Stimulated activated CD4-positive, alpha-beta T cell treated with anti-CD3 and anti-CD28 coated beads, Interleukin-1b, Interleukin-23, amount 100 ng/mL, for 24 hours (primary cell): ENCODE measurements at places on chromosomes 2 and 18.

- no peak for DNase-seq
Observed at GRCh38 chr2:223877721-223878410, 40.5 kb upstream of the AP1S3 start.

DNA sequence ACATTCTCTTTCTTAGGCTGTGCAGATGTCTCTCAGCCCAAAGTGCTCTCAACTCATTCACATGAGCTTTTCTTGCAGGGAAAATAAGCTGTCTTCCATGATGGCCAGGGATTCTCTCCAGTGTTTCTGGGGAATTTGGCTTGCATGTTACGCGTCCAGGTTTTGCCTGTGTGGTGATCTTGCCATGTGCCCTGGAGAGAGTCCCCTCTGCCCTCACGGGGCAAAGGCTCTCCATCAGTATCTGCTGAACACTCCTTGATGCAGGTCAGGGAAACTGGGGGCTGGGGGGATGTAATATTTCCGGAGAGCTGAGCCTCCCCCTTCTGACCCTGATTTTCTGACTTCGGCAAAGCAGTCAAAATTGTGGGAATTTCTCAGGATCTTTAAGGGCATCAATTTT, 87.6 kb downstream of the ACKR3 start:
- no peak for DNase-seq

- DNase-seq = no peak
Observed at GRCh38 chr2:208820014-208820688, 413.6 kb downstream of the PTH2R start.

GRCh38 chr2:199100326-199101110, 357.2 kb downstream of the SATB2 start:
- DNase-seq = no peak

- no peak for DNase-seq
Observed at GRCh38 chr2:2869553-2869952, 508.1 kb downstream of the EIPR1 start.

GRCh38 chr2:3575534-3576262, 638 bp downstream of the RPS7 start:
- no peak for DNase-seq

DNA sequence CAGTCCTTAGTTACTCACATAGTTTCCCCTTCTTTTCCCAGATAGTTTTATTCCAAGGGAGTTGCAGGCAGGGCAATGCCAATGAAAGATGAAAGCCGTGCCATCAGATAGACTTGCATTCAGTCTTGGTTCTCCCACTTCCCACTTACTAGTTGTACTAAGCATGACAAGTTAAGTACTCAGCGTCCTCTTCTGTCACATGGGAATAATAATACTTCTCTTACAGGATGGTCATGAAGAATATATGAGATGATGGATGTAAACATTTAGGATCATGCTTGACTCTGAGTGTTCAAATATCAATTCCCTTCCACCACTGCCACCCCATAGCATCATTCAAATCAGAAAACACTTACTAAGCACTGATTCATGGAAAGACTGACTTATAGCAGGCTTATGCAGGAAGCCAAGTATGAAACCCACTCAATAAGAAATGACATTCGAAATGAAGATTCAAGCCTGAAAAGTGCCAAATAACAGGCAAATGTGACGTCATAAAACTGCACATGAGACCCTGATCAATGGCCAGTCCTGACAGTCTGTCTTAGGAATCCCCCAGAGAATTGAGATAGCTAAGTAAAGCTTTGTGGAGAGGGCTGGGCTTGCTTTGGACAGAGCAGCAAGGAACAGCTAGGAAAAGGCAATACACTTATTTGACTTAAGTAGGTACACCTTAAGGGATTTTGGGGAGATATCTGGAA, 11.1 kb upstream of the EVA1A start:
- DNase-seq = no peak

DNA sequence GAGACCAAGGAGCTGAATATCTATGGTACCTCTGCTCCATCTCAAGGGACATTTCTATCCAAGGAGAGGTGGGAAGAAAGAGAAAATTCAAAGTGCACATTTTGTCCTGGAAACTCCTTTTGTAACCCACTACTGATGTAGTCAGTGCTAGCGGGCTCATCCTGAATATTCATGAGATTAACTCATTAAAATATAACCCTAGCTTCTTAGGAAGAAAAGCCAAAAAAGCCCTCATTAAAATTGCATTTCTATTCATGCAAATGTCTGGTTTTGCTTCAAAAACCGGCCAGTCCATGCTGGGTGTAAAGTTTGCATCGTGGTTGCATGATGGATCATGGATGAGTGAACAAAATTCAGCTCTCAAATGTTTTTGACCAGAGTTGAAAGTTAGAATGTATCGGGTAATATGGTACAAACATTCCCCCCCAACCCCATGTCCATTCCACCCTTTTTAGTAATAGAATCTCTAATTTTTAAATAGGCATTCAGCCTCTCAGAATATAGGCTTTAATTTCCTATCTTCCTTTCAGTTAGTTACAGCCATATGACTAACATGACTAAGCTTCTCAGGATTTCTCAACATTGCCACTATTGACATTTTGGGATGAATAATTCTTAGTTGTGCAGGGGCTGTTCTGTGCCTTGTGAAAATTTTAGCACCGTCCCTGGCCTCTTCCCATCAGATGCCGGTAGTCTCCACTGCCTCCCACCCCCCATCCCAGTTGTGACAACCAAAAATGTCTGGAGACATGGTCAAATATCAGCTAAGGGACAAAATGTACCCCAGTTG, 104.2 kb upstream of the RND3 start:
- DNase-seq = no peak

DNA sequence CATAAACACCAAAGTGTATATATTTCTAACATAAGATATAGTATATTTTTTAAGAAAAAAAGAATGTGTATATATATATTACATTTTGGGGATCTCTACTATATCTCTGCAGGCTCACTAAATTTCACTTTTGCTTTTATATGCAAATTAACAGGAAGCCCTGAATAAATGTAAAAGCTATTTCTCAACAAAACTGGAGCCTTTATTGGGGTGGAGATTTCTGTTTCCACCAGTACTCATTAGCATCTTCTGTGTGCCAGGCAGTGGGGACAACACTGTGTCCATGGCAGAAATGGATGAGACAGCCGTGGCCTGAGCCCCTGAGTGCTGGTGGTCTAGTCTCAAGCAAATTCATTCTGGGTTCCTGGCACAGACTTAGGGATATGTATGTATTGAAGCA, 41.3 kb downstream of the C18orf63 start:
- DNase-seq = no peak

DNA sequence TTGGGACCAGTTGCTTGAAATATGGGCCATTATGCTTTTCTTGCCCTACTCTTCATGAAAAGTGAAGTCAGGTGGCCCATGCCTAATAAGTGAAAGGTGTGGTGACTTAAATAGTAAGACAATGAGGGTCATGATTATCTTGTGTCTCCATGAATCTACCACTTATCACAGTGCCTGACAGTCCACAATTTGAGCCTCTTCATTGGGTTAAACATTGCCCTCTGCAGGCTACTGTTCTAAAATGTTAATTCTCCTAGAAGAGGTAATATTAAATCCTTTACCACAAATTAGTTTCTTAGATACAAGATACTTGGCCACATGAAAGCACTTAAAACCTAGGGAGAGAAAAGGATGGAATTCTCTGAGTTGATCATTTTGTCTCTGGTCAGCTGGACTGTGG, 4.0 kb downstream of the EGR4 start:
- DNase-seq = no peak

DNA sequence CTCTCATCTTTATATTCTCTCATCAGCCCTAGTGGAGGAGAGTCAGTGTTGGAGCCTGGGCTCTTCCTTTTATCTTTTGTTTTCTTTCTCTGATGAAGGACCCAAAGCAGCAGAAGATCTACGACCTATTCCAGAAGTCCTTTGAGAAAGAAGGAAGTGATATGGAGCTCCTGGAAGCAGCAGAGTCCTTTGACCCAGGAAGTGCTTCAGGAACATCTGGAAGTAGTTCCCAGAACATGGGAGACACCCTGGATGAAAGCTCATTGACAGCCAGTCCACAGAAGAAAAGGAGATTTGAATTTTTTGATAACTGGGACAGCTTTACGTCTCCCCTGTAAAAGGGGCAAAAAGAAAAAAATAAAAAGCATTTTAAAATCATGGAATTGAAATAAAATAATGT, 16.0 kb upstream of the RPL37A start:
- no peak for DNase-seq

- DNase-seq = no peak
Observed at GRCh38 chr2:112630268-112630667, 15.5 kb upstream of the SLC20A1 start.

DNA sequence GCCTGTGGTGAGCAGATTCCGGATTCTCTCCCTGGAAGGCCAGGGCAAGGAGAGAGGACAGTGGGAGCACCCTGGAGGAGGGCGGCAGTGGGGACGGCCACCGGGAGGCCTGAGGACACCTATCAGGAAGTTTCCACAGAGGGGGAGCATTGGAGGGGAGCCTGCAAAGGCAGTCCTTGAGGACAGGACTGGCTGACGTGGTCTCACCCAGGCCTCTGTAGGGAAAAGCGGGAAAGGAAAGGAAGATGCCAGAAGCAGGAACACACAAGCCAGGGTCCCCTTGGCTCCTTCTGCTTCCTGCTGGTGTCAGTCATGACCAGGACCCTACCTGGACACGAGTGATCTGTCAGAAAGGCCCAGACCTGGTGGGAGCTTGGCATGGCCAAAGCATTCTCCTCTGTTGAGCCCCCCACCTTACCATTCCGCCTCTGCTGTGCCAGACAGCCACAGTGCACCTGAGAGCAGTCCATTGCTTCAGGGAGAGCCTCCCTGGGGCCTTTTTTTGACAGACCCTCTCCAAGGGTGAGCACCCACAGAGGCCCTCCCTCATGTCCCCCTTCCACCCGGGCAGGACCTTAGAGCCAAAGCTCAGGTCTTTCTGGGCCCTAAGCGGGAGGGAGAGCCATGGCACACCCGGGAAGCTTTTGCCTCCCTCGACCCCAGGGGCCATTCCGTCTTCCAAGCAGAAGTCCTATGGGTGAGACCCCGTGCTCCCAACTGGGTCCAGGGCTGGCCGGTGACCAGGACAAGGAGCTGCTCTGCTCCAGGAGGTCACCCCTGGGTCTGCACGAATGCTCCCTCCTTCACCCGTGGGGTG, 333.1 kb downstream of the DYSF start:
- no peak for DNase-seq

DNA sequence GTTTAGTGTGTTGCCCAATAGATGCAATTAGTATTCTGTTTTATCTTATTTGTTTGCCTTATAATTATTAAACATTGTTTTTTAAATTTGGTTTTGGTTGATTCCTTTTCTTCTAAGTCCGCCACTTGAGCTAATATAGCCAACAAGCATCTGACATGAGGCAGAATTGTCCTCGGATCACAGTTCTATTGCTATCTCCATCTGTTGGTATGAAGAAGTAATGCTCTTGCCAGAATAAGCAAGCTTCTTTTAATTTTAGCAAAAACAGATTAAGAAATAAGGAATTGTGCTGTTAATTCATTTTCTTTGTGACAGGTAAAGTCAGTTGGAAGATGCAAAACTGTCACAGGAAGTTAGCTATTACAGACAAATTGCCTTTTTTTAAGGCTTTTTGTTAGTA, 54.3 kb downstream of the R3HDM1 start:
- DNase-seq = no peak

GRCh38 chr2:12341920-12342319, 374.8 kb upstream of the TRIB2 start:
- no peak for DNase-seq

DNA sequence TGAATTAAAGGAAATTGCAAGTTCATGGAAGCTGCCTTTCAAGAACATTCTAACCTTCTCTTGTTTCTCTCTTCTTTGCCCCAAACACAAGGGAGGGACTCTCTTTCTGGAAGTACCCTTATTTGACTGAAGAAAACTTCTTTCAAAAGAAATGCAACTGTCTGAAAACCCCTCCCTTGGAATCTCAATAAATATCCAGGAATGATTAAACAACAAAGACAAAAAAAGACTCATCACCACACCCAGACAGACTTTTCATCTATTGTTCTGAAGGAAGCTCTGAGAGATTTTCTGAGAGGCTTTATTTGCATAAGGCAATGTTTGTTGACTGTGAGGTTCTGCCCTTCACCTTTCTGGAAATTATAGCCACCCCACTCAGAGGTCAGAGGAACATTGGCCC, 1260.9 kb downstream of the LRP1B start:
- DNase-seq = no peak

DNA sequence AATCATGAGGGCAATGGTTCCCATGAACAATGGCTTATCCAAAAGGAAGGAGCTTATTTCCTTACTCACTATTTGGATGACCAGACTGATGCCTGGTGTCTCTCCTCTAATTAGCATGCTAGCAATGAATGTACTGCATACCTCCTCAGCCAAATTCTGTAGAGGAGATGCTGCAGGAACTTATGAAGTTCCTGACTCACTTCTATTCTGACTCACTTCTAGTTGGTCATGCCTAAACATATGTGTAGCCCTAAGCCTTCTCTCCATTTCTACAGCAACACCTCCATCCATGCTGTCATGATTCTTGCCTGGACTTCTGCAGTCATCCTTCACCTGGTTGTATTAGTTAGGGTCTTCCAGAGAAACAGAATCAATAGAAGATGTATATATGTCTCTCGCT, 59.9 kb upstream of the MRPS9 start:
- DNase-seq = no peak

GRCh38 chr2:114550895-114551793, 108.7 kb downstream of the DPP10 start:
- no peak for DNase-seq

DNA sequence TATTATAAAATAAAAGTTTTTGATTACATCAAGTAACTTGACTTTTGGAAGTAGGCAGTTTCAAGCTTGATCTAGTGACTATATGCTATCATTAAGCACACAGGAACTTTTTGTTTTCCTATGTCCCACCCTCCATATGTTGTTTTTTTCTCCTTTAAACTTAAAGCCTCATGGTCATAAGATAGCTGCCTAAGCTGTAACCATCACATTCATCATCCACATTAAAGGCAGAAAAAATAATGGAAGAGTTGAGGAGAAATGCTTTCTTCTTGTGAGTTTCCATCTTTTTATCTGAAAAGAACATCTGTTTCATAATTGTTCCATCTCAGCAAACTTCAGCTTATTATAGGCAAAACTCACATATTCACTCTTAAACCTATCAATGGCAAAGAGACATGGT, 630.4 kb downstream of the STK39 start:
- DNase-seq = no peak

DNA sequence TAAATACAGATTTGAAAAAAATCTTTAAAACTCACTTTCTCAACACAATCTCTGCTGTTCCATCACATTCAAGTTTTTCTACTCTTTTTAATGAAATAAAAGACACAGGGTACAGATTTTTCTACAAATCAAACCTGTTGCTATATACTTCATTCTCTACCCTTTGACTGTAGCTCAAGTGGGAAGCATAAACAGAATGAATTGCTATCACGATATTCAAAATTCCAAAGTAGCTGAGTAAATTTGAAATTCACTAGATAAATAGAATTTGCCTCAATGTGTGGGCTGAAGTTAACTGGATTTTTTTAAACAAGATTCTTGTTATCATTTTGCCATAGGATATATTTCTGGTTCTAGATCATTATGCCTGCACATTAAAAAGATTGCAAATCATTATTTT, 185.9 kb downstream of the ZNF521 start:
- no peak for DNase-seq

GRCh38 chr2:11222845-11223244, 67.6 kb downstream of the SLC66A3 start:
- DNase-seq = no peak

GRCh38 chr2:100350661-100351185, 28.4 kb upstream of the LONRF2 start:
- no peak for DNase-seq
